Activated CD8-positive, alpha-beta memory T cell treated with anti-CD3 and anti-CD28 coated beads, Interleukin-2, amount 10 ng/mL, durations not matched to agents 7 days and 5 days (primary cell): ENCODE measurements at places on chromosomes 12 and 14. TPM values are rescaled to one million over a fixed set of nuclear protein-coding genes. Genes with fewer than 3 reads are reported as not detected.

DNA sequence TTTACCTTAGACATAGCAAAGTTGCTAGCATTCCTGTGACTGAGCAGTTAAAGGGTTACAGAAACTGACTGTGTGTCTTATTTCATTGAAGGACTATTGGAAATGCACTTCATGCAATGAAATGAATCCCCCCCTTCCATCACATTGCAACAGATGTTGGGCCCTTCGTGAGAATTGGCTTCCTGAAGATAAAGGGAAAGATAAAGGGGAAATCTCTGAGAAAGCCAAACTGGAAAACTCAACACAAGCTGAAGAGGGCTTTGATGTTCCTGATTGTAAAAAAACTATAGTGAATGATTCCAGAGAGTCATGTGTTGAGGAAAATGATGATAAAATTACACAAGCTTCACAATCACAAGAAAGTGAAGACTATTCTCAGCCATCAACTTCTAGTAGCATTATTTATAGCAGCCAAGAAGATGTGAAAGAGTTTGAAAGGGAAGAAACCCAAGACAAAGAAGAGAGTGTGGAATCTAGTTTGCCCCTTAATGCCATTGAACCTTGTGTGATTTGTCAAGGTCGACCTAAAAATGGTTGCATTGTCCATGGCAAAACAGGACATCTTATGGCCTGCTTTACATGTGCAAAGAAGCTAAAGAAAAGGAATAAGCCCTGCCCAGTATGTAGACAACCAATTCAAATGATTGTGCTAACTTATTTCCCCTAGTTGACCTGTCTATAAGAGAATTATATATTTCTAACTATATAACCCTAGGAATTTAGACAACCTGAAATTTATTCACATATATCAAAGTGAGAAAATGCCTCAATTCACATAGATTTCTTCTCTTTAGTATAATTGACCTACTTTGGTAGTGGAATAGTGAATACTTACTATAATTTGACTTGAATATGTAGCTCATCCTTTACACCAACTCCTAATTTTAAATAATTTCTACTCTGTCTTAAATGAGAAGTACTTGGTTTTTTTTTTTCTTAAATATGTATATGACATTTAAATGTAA is 31.5 kb downstream of the MDM2 start:
- no peak for DNase-seq

DNA sequence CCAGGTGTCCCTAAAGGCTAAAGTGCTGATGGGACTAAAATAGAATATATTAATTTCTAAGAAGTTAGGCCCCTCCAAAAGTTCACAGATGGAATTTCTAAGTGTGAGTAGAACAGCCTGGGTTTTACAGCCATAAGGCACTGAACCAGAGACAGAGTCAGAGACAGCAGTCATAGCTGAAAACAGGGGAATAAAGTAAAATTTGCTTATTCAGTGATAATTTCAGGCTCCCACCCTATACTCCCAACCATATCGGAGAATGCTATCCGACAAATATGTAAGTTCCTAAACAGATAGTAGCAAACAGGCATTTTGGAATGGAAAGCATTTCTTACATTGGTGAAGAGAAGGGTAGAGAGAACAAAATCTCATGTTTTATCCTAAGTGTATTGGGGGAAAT is 45.3 kb downstream of the NAA25 start:
- no peak for DNase-seq

The NAV3 gene
- total RNA-seq, result not detected

- no peak for DNase-seq
These were observed 425.4 kb downstream of the SLC16A7 start for GRCh38 chr12:60021235-60021634.

DNA sequence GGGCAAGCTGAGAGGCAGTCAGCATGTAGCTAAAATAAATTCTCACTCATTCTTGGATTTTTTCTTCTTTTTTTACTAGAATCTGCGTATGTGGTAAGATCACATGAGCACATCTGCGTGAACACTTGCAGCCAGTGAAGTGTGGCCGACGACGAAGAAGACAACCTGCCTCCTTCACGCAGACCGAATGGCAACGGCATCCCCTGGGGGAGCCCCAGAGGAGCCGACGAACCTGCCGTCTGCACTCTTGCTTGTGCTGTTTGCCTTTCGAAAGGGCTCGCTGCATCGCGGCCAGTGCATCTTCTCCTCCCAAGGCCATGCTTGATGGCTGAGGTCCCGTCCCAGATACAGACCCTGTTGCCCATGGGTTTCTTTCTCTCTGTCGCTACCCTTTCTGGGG is 113.8 kb downstream of the KCNK10 start:
- no peak for DNase-seq

The FGF6 gene
- not detected for total RNA-seq

DNA sequence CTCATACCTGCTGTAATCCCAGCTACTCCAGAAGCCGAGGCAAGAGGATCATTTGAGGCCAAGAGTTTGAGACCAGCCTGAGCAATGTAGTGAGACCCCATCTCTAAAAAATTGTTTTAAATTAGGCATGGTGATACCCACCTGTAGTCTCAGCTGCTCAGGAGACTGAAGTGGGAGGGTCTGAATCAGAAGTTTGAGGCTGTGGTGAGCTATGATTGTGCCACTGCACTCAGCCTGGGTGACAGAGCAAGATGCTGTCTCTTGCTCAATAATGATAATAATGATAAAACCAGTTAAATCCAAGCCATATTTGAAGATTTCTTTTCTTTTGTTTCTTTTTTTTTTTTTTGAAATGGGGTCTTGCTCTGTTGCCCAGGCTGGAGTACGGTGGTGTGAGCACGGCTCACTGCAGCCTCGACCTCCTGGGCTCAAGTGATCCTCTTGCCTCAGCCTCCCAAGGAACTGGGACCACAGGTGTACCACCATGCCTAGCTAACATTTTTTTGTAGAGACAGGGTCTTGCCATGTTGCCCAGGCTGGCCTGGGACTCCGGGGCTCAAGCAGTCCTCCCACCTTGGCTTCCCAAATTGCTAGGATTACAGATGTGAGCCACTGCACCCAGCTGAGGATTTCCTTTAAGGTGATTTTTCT is 12.8 kb downstream of the PSMA6 start:
- no peak for DNase-seq

DNA sequence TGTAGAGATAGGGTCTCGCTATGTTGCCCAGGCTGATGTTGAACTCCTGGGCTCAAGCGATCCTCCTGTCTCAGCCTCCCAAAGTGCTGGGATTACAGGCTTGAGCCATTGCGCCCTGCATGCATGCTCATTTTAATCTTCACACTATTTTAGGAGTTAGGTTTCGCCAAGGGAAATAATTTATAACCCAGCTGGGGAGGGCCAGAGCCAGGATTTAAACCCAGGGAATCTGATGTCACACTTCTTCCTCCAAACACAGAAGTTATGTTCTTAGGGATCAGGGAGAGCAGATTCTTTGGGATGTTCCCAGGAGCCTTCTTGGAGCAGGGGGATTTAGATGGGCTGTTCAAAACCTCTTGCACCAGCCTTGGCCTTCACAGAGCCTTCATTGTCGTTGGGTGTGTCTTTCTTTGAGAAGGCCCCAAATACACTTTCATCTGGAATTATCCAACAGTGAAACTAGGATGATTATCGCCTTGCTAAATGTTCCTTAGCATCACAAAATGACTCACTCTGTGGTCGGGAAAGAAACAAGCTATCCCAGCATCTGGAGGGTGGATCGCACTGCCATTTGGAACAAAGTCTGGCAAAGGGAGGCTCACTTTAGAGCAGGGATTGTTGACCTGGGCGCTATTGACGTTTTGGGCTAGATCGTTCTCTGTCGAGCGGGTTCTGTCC is 8.2 kb upstream of the PPP1CC start:
- no peak for DNase-seq

GRCh38 chr12:15831315-15831978 is 42.3 kb upstream of the EPS8 start:
- no peak for DNase-seq

DNA sequence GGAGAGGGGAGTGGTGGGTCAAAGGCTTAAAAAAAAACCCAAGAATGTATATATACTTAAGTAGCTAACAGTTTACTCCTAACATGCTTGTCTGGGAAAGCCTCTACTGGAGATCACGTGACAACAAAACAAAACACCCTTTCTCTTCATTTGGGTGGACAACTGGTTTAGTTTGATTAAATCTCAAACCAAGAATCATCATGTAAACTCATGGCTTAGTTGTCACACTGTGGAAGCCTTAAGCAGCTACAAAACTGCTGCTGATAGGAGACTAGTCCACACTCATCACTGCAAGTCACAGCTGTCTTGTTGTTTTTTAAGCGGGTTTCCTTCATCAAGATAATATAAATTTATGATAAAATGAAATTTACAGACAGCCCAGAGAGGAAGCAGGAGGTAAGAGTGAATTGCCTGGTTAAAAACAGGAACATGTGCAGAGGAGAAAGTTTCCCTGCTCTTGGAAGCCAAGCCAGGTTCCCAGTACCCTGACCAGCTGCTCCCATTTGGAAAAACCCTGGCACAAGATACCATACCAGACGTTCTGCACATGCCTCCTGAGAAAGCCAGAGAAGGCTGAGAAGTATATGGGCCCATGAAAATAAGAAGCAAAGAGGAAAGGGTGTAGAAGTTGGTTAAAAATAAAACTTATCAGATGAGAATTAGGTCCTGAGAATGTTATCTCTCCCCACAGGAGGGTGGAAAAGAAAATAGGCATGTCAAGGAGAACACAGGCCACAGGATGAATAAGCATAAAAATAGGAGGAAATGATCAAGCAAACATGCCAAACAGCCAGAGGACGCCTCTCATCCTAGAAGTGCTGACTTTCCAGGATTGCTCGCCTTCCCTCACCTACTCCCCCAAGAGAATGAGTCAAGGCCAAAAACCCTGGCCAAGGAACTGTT is 34.0 kb downstream of the EGLN3 start:
- no peak for DNase-seq

DNA sequence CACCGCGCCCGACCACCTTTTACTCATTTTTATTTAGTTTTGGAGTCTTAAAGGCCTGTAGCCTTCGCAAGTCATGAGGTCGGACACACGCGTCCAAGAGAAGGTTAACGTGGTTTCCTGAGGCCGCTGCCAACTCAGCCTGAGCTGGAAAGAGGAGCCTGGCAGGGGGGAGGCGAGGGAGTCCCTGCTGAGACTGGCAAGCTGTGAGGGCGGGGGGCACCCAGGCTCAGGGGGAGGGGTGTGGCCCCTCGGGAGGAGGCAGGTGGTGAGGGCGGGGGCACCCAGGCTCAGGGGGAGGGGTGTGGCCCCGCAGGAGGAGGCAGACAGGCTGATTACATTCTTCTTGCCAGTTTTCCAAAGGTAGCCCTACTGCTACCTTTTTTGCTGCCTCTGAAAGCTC is 143.2 kb downstream of the PIWIL1 start:
- no peak for DNase-seq

GRCh38 chr12:76113800-76114757 is 29.6 kb upstream of the NAP1L1 start:
- no peak for DNase-seq

The A2ML1 gene
- total RNA-seq, result not detected

GRCh38 chr14:56102941-56103340 is 15.3 kb upstream of the PELI2 start:
- no peak for DNase-seq

DNA sequence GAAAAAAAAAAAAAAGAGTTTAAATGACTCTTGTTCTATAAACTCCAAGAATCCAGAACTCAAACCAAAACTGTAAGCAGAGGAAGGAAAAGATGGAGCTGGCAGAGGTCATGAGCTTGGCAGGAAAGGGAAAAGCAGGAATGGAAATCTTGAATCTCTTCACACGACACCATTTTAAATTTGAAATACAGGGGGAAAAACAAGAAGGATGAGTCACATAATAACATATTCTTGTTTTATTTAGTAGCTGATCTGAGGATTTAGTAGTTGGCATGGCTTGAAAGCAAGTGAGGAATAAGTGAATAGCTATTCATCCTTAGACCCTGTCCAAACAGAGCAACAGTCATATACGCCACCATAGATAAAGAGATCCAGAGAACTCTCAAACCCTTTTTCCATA is 35.0 kb downstream of the EPS8 start:
- DNase-seq, result no peak

DNA sequence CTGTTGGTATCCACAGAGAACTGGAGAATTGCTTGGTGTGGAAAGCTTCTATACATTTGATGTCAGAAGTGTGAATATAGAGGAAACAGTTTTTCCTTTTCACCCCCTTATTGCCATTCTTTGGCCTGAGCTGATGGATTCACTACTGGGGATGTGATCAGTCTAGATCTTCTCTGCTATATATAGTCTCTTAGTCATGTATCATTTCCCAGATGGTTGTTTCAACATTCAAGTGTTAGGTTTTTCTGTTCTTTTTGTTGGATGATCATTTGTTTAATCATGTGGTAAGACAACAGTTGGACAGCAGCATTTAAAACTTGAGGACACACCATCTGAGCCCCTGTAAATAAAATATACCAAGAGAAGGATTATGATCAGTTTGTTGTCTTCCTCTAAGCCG is 29.6 kb downstream of the TMX1 start:
- DNase-seq, result no peak

DNA sequence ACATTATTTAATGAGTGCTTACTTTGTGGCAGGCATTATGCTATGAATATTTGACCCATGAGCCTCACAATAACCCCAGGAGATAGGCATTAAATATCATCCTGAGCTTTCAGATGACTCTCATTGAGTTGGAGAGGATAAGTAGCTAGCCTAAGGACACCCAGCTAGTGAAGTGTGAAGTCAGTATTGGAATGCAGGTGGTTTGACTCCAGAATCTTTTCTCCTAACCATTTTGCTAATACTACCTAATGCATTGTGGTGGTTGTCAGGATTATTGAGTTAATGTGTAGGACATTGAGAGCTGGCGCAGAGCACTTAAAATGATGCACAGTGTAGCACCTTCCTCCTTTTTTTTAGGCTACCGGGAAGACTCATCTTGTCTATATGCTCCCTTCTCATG is 3.8 kb upstream of the CDKL1 start:
- DNase-seq, result no peak

The TAS2R30 gene
- 2.1 TPM for total RNA-seq

The SLC10A1 gene
- not detected for total RNA-seq

GRCh38 chr12:121190523-121191031 is 19.4 kb upstream of the P2RX4 start:
- DNase-seq, result no peak

- no peak for DNase-seq
These were observed 928 bp downstream of the TBX3 start for GRCh38 chr12:114682785-114683708.

- DNase-seq, result peak; percentile 60
These were observed 1356.9 kb downstream of the TMEM121 start for GRCh38 chr14:106883218-106883692.

The HHIPL1 gene
- 0.09 TPM for total RNA-seq

GRCh38 chr12:62599854-62600437 is 133.3 kb downstream of the MON2 start:
- no peak for DNase-seq

DNA sequence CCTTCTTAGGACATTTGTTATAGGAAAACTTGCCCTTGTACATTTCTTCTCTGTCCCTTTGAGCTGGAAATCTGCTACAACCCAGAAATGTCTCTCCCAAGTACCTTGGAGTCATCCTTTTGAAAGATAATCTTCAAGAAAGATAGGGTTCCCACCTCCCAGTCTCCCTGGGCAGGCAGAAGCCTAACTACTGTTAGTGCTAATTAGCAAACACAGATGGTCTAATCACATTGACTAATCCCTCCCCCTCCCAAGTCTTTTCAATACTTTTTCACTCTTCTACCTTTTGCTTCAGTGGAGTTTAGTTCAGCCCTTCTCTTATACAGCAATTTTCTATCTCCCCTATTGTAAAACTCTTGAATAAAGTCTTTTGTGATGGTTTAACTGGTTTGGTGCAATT is 129.8 kb upstream of the PPFIA2 start:
- DNase-seq, result no peak
